Dermis microvascular lymphatic vessel endothelial cell (primary cell): ENCODE measurements at places on chromosomes 4 and X.

- DNase-seq, result no peak
These were observed 95.4 kb downstream of the GRIA2 start for GRCh38 chr4:157315968-157316367.

DNA sequence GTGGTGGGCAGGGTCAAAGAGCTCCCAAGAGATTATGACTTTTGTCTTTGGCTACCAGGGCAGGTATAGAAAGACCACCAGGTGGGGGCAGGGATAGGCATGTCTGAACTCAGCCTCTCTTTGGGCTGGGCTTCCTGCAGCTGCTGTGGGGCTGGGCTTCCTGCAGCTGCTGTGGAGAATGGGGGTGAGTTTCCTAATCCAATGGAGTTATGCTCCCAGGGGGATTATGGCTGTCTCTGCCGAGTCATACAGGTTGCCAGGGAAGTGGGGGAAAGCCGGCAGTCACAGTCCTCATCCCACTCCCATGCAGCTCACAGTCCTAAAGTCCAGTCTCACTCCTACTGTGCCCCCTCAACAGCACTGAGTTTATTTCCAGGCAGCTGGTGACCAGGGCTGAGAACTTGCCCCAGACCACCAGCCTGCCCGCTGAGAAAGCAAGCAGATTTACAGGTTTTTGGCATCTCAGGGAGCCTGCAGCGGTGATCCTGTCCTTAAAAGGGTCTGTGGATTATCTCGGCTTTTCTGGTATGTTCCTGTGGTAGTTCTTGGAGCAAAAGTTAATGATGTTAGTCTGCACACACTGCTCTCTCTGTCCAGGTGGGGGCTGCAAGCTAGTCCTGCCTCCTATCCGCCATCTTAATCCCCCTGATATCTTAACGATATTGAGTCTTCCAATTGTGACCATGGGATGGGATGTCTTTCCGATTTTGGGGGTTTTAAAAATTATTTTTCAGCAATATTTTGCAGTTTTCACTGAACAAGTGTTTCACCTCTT lies 133.4 kb downstream of the RTL9 start:
- no peak for DNase-seq

DNA sequence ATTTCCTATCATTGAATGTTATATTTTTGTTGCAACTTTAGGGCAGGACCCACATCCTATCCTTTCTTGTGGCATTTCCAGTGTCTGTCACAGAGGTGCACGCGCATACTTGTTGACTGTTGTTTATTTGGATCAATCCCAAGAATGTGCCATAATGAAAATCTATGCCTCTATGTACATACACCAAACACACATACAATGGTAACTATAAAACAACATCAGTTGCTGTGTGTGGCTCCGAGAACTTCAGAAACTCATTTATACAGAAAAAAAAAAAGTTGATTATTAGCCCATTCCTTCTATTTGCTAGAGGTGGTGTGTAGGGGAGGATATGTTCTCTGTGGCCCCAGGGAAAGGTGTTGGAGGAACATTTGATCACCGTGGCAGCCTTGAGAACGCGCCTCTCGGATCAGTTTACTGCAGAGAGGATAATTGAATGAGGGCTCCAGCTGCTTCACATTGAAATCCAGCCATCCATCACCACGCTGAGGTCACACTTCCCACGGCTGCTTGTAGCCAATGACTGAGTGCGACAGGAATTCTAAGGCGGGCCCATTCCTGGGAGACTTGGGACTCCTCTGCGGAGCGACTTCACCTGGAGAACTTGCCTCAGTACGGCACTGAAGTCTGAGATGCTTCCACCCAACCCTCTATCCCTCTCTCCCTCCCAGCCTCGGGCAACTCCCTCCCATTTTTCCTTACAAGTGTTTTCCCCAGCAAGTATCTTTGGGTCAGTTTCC lies 19.5 kb downstream of the SMPX start:
- no peak for DNase-seq

- no peak for DNase-seq
These were observed 31.0 kb downstream of the OSTC start for GRCh38 chr4:108681321-108681809.

DNA sequence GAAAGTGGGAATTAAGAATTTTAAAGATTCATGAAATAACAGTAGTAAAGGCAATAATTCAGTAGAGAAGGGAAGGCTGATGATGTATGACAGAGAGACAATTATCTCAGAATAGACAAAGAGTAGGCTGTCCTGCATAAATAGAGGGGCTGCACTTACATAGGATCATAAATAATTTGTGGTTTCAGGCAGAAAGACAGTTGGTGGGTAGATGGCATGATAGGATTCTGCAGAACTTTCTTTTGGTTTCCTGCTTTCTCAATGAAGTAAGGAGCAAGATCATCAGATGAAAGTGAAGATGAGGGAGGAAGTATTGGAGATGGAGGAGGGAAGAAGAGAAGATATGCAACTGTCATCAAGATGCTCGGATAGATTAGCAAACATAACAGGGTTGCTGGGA lies 604.9 kb upstream of the ZFP42 start:
- no peak for DNase-seq

DNA sequence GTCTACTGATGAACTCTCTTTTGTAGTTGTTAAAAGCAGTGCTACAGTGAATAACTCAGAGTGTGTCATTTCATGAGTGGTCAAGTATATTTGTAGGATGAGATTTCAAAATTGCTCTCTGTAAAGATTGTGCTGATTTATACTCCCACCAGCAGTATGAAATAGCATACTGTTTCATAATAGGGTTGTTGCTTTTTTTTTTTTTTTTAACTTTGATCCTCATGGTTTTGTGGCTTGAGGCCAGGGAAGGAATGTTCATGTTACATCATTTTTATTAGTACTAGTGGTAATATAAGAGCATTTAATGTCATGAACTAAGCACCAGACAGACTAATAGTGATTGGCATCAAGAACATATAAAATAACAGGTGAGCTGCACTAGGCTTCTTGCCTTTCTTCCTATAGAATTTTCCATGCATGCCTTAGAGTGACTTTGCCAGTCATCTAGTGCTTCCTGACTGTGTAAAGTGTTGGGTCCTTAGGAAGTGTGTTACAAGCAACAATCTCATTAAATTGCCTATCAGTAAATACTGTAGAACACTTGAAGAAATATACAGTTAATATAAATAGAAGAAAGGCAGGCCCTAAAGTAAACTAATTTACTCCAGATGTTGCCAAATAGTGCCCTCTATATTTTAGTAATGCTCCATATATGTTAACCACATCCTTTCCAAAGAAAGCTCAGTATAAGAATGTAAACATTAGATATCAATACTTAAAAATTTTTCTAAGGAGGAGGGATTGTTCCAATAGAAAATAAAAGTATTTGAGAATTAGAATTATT lies 38.6 kb upstream of the MSMO1 start:
- DNase-seq, result no peak

GRCh38 chrX:119784747-119785446 lies 6.5 kb downstream of the RPL39 start:
- peak; percentile 21 for DNase-seq

- DNase-seq, result no peak
These were observed 647.0 kb upstream of the PCDH10 start for GRCh38 chr4:132502096-132502552.

GRCh38 chr4:186900232-186900900 lies 176.7 kb upstream of the FAT1 start:
- no peak for DNase-seq

DNA sequence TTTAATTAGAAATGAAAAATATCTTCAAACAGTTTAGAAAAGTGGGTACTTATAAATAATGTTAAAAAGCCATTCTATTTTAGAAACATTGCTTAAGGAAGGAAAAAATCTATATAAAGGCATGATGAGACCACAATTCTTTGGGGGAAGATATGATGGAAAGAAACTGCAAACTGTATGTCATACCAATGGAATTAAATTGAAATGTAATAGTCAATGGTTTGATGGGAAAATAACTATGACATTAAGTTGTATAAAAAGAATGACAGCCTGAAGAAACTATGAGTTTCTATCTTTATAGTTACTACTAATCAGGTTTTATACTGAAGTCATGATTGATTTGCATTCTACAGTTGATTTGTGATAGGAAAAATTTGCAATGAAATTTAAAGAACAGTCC lies 40.3 kb upstream of the CAMK2D start:
- no peak for DNase-seq

DNA sequence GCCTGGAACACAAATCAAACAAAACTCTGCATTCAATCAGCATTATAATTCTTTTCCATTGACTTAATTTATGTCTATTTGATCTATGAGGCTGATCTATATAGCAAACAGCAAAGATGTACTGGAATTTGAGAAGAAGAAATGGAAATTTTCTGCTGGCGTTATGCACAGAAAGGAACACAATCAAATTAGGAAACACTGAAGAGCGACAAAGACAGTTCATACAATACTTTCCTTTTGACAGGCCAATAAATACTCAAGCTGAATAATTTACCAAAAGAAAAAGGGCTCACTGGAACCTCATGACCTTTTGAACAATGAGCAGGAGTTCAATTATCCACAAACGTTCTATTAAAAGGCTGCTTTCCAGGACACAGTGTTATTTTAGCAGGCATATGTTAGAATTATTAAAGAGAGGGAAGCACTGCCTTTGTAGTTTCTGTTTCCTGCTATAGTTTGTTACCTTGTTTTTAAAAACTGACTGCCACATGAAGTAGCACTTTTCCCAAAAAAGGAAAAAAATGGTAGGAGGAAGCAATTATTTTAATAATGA lies 8.1 kb downstream of the PDHA2 start:
- no peak for DNase-seq

DNA sequence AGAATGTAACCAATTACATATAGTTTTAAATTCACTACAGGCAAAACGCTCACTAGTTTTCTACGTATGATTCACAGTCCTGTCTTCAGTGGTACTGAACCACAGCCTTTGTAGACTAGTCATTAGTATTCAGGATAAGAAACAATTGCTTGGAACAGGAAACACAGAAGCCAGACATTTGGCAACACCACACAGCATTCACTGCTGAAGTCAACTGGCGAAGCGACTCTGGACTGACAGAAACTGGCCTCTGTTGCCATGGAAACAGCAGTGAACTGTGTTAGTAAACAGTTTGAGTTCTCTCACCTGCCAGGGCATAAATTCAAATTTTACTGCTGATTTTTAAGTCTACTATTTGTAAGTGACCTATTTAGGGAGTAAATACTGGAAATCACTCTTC lies 57.6 kb downstream of the MAPK10 start:
- DNase-seq, result peak; percentile 89

DNA sequence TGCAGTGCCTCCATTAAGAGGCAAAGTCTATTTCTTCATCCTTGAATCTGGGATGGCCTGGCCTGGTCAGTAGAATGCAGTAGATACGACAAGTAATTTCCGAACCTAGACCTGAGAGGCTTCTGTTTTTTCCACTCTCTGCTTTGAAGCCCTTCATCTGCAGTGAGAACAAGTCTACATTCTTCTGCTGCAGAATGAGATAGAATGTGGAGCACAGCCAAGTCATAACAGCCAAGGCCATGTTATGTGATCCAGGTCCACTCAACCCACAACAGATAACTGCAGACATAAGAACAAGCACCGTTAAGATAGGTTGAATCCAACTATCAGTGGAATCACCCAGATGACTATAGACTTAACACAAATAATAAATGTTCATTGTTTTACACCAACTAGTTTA lies 1297.7 kb downstream of the C4orf33 start:
- DNase-seq, result no peak

- no peak for DNase-seq
These were observed 104.1 kb downstream of the IL1RAPL2 start for GRCh38 chrX:104670051-104670450.

GRCh38 chr4:131044368-131044767 lies 1948.4 kb downstream of the C4orf33 start:
- DNase-seq, result no peak

- no peak for DNase-seq
These were observed 3.9 kb upstream of the PDLIM5 start for GRCh38 chr4:94447754-94448411.

DNA sequence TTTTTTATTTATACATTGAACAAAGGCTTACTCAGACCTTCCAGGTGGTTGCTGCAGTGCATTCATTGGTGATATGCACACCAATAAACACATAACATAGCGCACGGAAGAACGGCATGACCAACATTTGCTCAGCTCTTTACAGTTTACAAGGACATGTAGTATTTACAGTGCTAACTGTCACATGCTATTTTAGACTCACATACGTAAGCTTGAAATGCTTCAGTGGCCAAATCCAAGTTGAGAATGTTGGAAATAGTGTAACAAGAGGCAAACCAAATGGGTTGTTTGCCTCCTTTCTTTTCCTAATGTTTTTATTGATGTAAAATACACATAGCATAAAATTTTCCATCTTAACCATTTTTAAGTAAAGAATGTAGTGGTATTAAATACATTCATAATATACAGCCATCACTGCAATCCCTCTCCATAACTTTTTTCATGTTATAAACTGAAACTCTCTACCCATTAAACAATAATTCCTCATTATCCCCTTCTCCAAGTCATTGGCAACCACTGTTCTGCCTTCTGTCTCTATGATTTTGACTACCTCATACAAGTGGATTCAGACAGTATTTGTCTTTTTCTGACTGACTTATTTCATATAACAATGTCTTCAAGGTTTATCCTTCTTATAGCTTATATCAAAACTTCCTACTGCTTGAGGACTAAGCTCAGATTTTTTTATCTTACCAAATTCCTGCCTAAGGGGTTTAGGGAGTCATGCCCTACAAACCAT lies 1722.9 kb upstream of the AGA start:
- no peak for DNase-seq

DNA sequence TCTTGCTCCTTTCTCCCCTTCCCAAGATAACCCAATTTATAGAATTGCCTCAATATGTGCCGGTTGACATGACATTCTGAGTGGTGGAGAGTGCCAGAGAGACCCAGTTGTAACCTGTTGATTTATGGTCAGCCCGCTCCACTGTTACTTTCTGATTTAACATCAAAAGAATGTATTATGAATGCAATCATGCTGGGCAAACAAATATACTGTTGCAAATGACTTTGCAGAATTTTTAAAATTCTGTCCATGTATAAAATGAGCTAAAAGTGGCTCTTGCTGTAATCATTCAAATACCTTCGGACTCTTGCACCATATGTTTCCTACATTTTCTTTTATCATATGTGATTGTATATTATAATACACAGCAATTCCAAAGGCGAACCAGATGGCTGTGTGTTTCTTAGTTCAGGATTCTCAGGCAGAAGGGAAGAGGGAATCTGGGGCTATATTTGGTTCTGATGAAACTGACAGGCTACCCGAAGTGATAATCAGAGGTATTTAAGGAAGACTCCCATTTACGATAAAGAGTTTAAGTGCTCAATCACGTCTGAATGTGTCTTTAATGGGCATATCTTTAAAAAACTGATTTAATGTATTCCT lies 131.7 kb downstream of the CLCN4 start:
- DNase-seq, result no peak

DNA sequence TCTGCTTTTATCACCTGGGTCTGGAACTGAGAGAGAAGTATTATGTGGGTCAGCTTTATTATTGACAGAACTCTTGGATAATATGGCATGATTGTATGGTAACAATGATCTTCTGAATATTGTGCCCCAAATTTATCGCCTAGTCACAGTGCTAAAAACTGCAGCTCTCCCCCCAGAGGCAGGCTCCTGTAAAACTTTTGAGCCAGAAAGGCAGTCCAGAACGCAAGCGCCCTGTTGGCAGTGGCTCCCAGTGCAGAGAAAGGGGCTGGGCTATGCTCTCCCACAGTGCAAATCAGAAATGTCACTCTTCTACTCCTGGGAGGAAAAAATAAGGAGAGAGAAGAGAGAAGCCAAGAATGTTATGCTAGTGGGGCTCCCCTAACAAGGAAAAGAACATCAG lies 50.5 kb downstream of the HELT start:
- DNase-seq, result no peak

- no peak for DNase-seq
These were observed 63.1 kb downstream of the TSC22D3 start for GRCh38 chrX:107712231-107713202.
